ENCODE measurements at places on chromosomes 6 and 20. TPM values are rescaled to one million over a fixed set of nuclear protein-coding genes. Genes with fewer than 3 reads are reported as not detected.
A peak's percentile ranks its signal among the peaks of the same experiment; 100 is the strongest.

DNA sequence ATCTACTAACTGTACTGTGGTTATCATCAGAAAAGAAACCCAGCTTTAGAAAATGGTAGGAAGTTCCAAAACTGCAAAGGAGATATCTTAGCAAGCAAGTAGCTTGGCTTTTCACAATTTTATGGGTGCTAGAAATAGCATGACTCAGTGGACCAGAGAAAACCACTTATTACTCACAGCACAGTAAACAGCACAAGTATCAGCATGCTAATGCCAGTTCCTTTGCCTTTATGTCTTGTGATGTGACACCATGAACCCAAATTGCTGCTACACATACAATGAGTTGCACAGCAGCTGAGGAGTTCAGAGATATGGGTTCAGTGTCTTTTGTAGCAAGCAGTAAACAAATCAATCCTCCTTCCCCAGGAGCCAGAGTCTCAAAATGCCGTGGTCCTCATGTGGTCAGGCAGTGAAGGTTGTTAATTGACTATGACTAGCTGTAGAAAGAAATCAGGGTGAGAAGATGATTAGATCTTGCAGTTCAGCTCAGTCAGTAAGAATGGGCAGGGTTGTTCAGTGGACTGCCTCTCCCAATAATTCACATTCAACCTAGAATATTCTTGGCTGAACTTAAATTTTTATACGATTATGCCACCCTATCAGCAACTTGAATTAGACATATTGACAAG lies 73.3 kb downstream of the OPRM1 start:
- no peak for ATAC-seq

DNA sequence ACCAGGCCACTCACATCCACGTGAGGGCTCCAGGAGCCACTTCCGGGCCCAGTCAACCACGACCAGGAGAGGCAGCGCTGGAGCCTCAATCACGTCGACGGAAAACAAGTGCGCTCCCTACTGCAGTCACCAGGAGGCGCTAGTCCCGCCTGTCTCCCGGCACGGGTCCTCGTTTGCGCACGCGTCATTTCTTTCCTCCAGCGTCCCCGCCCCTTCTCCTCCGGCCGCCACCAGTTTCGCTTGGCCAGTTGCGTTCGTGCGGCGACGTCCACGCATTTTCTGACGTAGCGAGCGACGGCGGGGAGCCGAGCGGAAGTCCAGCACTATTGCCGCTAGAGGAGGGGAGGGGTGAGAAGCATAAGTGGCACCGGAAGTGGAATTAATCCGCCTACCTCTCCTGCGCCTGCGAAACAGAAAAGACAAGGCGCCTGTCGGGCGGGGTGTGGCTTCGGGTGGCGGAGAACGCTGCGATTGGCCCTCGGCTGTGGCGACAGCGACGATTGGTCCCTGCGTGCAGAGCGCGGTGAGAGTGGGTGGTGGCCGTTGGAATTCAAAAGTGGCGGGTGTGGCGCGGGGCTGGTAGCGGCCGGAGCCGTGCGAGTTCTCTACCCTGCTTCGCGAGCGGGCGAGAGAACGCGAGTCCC lies at the start of gene KIFC1:
TSS of gene KIFC1 (plus strand) at position 546 of the 644 bp plus-strand sequence. CDS start 163 bp downstream, outside the sequence.
- peak; percentile 98 for ATAC-seq

DNA sequence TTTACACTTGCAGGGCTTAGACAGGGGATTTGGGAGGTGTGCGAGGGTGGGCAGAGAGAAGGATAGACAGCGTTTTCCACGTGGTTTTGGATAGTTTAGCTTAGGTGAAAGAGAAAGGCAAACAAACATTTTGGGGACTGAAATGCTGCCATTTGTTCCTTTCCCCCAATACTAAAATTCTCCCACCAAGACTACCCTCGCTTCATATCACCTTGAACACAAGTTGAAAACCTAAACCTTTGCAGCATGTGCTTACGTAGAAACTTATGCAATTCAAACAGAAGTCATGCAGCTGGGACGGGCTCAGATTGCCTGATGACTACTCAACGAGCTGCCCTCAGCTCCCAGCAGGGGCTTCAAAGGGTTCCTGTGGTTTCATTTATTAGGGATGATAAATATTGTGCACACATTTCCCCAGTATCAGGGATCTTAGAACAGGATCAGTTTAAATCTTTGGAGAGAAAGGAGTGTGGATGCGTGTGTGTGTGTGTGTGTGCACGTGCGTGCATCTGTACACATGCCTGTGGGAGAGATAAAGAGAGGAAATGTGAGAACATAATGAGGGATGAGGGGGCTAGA lies 77.3 kb downstream of the SLC22A23 start:
- no peak for ATAC-seq

DNA sequence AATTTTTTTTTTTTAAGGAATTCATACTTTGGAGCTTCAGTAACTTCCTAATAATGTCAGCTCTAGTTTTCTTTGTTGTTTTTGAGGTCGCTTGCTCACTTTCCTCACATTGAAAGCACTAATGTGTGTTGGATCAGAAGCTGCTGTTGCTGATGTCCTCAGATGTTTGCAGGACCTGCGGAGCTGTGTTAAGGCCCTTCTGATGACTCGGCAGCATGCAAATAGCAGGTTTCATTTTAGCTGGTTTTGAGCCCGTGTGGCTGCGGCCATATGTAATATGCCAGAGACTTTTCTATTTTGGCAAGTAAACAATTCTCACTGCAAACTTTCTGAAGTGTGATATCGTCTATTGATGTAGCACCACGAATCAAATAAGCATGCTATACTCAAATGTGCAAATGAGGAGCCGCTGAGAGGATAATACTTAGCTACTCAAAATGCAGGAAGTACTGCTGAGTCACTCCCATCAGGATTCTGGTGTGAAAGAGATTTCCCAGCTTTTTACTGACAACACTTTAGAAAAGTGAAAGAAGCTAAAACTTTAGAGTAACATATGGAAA lies 187.8 kb downstream of the SASH1 start:
- ATAC-seq = peak; percentile 76

GRCh38 chr6:79467716-79468115 lies 69.5 kb downstream of the LCA5 start:
- no peak for ATAC-seq

DNA sequence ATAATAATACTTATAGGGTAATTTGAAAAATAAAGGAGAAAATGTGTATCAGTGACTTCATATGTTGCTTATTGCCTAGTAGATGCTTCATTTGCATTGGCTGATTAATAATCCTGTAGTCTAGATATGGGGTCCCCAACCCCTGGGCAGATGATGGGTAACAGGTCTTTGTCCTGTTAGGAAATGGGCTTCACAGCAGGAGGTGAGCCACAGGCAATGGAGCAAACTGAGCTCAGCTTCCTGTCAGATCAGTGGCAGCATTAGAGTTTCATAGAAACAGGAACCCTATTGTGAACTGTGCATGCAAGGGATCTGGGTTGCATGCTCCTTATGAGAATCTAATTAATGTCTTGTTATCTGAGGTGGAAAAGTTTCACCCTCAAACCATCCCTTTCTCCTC lies 1049.5 kb upstream of the EPHA7 start:
- ATAC-seq = no peak

DNA sequence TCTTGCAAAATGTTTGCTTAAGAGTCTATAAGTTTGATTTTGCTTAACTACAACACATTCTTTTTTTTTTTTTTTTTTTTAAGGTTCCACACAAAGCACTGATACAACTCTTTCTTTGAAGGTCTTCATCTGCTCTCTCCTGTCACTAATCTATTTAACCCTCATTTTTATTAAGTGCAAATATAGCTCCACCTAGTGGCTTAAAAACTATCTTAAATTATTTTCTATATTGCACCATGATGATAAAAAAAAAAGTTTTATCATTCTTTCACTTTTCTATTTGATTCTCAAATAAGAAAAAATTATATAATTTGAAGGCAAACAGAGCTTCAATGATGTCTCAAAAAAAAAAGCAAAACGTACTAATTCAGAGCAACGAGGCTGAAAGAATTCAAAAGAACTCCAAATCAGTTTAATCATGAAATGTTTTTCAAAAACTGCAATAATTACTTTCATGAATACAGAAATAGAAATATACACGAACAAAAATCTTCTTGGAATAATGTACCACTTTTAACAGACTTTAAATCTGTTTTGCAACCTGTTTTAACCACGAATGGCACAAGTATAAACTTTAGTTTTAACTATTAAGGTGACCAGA lies 12.8 kb downstream of the ESF1 start:
- ATAC-seq = no peak

DNA sequence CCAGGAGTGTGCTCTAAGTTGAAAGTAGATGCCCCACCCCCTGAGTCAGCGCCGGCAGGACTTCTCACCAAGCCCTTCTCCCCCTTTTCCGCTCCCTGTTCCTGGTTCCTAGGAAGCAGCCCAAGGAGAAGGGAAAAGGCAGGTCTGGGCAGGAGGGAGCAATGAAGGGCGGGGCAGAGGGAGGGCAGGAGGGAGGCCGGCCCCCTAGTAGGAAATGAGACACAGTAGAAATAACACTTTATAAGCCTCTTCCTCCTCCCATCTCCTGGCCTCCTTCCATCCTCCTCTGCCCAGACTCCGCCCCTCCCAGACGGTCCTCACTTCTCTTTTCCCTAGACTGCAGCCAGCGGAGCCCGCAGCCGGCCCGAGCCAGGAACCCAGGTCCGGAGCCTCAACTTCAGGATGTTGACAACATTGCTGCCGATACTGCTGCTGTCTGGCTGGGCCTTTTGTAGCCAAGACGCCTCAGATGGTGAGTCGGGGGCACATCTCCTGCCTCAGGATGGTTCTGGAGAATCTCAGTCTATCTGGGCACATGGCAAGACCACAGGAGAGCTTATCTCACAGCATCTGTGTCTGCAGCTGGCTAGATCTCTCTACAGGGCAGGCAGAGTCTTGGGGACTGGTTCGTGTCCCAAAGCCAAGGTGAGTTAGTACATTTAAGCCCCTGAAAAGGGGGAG lies at the start of gene PROCR:
TSS of gene PROCR (plus strand) at position 320 of the 681 bp plus-strand sequence. CDS start at position 403, 83 bp downstream.
- ATAC-seq = peak; percentile 66

DNA sequence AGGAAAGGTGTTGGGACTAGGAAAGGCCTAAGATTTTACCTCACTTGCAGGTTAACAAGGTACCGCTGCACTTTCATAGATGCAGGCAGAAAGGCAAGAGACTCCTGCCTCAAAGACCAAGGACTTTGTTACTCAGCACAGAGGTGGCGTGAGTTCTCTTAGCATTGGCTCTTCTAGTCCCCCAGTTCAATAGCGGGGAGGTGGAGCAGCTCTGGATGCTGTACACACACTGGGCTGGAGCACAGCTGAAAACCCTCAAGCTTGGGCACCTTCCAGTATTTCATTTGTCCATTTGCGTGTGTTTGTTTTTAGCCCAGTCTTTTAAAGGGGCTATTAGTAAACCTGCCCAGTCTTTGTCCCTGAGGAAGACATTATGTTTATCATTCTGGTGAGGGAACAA lies 345.2 kb downstream of the FARS2 start:
- no peak for ATAC-seq

GRCh38 chr6:121408321-121408720 lies 27.1 kb upstream of the GJA1 start:
- ATAC-seq = no peak

The LYRM2 gene
- 54.3 TPM for total RNA-seq

The SRSF12 gene
- total RNA-seq = 1.7 TPM

The CTCFL gene
- total RNA-seq = 0.49 TPM
